ENCODE measurements at places on chromosomes 12 and 14.

DNA sequence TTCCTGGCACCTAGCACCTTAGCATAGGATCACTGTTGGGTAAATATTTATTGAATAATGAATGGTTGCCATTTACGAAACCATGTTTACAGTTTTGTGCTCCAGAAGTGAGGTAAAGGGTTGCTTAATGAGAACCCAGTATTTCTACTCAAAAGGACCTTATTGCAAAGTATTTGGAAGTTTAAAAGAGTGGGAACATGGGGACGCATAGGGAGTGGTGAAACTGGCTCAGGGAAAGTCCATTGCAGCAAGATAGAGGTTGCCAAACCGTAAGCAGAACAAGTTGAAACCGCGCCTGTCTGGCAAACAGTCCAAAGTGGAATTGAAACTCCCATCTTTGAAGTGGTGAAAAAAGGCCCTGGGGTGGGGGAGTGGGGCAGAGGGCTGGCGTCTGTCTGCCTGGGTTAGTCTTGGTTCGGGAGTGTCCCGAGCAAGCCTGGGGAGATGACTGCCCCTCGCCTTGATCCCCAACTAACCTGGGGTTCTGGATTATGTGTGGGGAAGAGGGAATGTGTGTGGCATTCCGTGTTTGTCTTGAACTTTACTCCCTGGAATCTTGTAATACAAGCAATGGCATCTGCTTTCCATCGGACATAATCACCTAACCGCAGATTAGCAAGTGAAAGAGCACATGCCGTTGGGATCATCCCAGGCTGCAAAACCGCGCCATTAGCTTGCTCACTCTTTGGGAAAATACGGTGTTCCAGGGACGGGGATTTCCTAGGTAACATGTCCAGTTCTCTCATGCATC is 7.2 kb downstream of the ALDH2 start:
- no peak for DNase-seq

- no peak for DNase-seq
Measured at GRCh38 chr14:69288956-69289705, 29.2 kb downstream of the GALNT16 start.

DNA sequence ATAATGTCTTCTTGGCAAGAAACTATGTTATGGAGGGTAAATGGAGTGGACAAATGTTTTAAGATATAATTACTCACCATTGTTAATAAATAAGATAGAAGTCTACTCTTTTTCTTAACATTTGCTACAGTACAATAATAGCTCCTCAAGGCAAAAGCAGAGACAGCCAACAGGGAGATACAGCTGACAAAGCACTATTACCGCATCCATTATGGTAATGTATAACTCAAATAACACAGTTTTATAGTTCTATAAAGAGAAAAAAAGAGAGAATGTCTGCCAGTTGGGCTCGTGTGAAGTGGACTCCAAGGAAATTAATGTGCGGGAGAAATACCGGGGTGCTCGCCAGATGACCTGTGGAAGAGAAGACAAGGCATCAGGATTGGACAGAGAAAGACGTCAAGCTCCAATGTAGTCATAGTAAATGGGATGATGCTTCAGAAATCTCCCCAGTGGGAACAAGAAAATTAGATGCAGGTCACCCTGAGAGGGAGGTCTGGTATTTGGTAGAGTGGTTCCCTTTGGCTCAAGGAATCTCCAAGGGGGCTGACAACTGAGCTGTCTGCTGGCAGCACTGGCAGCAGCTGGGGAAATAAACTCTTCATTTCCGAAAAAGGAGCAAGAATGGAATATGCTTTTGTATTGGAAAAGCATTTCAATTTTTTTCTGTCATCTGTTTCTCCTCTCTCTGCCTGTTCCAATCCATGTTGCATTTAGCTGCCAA is 343.9 kb downstream of the LRFN5 start:
- no peak for DNase-seq

DNA sequence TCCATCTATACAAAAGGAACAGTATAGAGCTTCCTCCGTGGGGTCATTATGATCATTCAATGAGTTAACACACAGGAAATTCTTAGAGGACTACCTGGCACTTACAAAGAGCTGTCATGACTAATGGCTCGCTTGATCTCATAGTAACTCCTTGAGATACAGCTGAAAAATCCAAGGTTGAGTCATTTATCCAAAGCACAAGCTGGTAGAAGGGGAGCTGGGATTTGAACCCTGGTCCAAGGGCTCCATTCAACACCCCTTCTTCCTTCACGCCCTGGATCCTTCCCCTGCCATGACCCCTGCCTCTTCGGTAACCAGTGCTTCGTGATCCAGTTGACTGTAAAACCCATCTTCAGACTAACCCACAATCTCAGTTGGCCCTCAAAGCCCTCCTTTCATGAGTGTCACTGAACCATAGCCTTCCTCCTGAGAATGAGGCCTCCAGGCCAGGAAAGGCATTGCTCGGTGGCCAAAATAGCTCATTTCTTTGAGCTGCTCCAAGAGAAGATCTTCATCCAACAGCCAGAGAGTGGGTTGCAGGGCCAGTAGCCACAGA is 7.8 kb downstream of the ZFP36L1 start:
- DNase-seq = no peak

GRCh38 chr14:66359500-66359899 is 126.7 kb upstream of the CCDC196 start:
- DNase-seq = no peak

GRCh38 chr12:121678716-121679300 is 9.4 kb upstream of the MORN3 start:
- no peak for DNase-seq

DNA sequence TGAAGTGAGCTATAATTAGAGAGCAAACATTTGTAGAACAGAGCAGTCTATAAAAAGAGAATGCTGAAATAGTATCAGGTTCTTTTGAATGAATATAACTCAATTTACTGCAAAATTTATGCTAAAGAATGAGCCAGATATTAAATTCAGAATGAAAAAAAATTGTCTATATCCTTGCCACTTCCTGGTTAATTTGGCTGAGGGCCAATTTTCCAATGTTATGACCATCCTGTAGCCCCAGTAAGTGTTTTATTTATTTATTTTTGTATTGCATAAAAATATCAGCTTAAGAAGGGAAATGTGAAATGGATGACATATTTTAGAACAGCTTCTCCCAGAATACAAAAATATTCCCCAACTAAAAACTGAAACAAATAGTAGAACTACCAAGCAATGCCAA is 263.4 kb downstream of the SOX5 start:
- no peak for DNase-seq

DNA sequence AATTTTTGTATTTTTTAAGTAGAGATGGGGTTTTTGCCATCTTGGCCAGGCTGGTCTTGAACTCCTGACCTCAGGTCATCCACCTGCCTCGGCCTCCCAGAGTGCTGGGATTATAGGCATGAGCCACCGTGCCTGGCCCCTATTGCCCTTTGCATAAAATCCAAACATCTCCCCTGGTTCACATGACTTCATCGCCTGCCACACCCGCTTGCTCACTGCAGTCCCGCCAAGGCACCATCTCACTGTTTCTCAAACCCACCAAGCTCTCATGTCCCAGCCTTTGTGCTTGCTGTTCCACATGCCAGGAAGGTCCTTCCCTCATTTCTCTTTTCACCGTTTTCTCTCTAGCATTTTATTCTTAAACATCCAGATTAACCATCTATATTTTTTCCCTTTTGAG is 9.7 kb downstream of the RHOF start:
- DNase-seq = no peak

- no peak for DNase-seq
Measured at GRCh38 chr12:100752841-100753240, 41.7 kb upstream of the ANO4 start.

DNA sequence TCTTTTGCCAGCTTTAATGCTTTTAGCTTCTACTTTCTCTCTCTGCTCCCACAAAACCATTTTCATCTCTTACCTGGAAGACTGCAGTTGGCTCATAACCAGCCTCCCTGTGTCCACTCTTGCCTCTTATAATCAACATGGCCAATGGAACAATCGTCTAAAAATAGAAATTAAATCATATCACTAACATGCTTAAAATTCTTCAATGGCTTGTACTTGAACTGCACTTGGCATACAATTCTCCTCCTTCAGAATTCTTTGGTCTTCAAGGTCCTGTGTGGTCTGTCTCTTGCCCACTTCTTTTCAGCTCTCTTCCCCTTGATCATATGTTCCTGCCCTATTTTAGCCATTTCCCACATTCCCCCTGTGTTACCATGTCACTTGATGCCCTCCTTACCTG is 342.2 kb downstream of the ATP23 start:
- no peak for DNase-seq

DNA sequence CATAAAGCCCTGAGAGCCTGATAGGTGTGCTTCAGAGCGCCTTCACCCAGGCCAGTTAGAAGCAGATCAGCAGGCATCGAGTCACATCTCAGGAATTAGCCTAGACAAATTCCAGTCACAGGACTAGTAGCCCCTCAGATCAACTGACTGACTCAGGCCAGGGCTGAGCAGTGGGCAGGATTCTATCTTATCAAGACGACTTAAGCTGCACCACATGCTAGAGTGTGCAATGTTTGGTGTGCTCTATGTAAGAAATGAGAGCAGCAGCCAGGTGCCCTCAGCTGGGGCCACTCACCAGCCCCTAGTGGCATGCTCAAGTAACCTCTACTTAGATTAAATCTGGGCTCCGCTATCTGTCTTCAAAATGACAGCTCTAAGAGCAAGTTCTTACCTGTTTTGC is 19.7 kb upstream of the NGB start:
- DNase-seq = no peak

- DNase-seq = no peak
Measured at GRCh38 chr12:124273630-124274029, 21.3 kb upstream of the RFLNA start.

GRCh38 chr14:69094481-69094880 is 58.4 kb downstream of the DCAF5 start:
- DNase-seq = no peak

- DNase-seq = no peak
Measured at GRCh38 chr14:26597589-26598080, at the start of gene NOVA1. Gene NOVA1, minus strand, starts transcription at chr14:26598033. Its CDS starts 597 bp downstream, at chr14:26597436.

DNA sequence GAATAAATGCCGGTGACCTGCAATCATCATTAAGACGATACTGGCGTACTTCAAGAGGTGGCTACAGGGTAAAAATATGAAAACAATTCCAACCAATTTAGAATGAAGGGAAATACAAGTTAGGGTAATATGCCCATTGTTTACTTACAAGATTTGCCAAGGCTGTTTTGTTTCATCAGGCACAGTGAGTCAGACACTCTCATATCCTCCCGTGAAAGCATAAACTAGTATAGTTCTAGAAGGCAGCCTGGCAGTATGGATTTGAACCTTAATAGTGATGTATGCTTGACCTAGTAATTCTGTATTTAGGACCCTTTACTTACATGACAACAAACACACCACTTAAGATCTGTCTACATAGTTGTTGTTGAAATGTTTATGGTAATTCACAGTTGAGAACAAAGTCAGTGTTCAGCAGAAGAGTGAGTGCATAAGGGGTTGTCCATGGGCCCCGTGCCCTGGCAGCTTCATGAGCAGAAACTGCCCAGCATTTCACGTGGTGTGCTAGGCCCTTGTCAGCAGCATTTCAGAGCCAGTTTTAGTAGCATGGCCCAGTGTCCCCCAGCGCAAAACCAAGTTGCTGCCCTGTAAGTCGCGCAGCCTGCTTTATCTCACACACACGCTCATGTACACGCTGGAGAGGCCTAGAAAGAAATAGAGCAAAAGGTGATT is 80.8 kb downstream of the EP400 start:
- DNase-seq = no peak

DNA sequence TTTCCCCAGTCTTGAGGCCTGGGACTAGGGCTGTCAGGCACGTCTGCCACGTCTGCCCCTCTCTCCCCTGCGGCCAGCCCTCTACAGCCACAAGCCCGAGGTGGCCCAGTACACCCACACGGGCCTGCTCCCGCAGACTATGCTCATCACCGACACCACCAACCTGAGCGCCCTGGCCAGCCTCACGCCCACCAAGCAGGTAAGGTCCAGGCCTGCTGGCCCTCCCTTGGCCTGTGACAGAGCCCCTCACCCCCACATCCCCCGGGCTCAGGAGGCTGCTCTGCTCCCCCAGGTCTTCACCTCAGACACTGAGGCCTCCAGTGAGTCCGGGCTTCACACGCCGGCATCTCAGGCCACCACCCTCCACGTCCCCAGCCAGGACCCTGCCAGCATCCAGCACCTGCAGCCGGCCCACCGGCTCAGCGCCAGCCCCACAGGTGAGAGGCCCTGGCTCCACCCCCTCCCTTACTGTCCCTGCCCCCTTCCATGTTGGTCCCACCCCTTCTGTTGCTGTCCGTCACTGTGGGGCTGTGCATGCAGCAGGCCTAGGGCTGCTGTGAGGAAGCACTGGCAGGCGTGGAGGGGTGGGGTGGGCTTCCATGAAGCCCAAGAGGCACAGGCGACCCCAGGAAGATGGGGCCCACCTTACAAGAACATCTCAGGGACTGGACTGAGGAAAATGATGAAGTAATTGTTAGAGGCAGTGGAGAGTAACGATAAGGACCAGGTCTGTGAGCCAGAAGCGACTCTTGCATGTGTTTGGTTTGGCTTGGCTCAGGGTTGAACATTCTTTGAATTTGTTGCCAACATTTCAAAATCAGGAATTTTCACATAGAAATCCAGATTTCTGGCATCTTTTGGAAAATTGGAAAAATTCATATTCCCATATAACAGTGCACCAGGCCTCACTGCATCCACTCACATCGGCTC is 16.8 kb downstream of the C12orf43 start:
- DNase-seq = no peak

DNA sequence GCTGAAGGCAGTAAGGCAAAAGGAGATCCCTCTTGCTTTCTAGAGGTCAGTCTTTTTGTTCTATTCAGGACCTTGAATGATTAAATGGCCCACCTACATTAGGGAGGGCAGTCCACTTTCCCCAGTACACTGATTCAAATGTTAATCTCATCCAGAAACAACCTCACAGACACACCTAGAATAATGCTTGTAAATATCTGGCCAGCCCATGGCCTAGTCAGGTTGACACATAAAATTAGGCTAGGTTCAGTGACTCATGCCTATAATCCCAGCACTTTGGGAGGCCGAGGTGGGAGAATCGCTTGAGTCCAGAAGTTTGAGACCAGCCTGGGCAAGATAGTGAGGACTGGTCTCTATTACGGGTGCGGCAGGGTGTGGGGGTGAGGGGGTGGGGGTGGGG is 43.5 kb downstream of the MIPOL1 start:
- DNase-seq = no peak

DNA sequence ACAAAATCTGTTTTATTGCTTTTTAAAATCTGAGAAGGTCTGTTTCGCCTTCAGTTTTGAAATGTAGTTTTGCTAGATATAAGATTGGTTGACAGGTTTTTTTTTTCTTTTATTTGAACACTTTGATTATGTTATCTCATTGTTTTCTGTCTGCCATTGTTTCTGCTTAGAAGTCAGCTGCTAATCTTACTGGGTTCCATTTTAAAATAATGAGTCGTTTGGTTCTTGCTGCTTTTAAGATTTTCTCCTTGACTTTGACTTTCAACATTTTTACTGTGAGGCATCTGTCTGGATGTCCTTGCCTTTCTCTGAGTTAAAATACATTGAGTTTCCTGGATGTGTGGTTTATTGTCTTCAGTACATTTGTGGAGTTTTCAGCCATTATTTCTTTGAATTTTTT is 56.7 kb downstream of the ADIPOR2 start:
- no peak for DNase-seq
